ENCODE measurements at places on chromosomes 2 and 18.

GRCh38 chr2:228063558-228063957, 117.9 kb downstream of the SPHKAP start:
- DNase-seq = no peak

DNA sequence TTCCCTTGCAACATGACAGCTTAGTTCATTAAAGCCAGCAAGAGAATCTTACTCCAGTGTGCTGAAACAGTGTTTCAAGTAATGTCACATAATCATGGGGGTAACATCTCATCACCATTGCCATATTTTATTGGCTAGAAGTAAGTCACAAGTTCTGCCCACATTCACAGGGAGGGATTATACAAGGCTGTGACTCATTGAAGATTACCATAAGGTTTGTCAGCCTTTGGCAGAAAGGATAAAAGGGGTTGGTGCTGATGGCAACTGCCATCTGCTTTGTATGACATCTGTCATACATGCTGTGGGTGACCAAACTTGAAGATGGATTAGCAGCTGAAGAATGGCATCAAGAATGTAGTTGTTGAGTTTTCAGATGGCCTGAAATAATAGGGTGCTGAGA, 61.2 kb downstream of the KCNE4 start:
- DNase-seq = no peak

DNA sequence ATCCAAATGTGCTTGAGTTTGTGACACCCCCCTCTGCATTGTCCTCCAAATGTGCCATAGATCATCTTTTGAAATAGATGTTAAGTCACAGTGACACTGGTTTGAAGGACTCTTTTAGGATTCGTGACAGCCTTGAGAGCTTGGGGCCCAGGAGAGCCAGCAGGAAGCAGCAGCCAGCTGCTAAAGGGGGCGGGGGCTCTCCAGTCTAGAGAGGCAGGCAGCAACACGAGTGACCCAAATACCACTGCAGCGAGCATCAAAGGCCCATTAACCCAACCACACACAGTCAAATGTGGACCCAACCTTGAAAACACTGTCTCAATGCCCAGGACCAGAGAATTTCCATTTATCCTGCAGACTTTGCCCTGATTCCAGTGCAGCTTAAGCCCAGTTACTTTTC, 75.6 kb downstream of the ZBTB7C start:
- DNase-seq = no peak

GRCh38 chr2:65357095-65357958, 75.1 kb downstream of the SPRED2 start:
- DNase-seq = no peak

- no peak for DNase-seq
Measured at GRCh38 chr2:15119722-15120175, 441.4 kb downstream of the NBAS start.

GRCh38 chr2:152548996-152549395, 168.3 kb downstream of the PRPF40A start:
- no peak for DNase-seq

- DNase-seq = no peak
Measured at GRCh38 chr18:6289843-6290242, 124.9 kb downstream of the L3MBTL4 start.

DNA sequence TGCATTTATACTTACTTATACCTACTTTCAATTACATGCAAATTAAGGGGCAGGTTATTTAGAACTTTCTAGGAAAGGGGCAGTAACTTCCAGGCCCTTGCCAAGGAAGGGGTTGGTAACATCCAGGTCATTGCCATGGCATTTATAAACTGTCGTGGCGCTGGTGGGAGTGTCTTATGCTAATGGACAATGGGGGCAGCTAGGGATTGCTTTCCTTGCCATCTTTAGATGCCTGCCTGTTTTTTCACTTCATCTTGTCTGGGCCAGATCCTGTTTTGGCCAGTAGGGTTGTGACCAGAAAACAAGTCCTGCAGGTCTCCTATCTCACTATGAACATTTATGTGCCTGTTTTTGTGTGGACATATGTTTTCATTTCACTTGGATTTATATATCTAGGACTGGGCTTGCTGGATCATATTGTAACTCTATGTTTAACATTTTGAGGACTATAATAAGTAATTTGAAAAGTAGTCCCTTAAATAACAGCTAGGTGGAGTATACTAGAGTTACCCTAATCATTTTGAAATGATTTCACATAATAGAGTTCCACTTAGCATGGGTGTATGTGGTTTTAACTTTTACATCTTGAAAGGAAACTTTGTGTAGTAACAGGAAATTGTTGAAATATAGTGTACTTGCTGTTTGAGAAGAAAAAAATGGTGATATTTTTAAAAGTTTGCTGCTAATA, 56.1 kb downstream of the LCLAT1 start:
- no peak for DNase-seq

GRCh38 chr18:72325307-72325706, 218.8 kb downstream of the CBLN2 start:
- no peak for DNase-seq

GRCh38 chr2:159409116-159409800, 122.8 kb upstream of the WDSUB1 start:
- DNase-seq = no peak

- no peak for DNase-seq
Measured at GRCh38 chr18:62107881-62108280, 79.0 kb downstream of the PIGN start.

DNA sequence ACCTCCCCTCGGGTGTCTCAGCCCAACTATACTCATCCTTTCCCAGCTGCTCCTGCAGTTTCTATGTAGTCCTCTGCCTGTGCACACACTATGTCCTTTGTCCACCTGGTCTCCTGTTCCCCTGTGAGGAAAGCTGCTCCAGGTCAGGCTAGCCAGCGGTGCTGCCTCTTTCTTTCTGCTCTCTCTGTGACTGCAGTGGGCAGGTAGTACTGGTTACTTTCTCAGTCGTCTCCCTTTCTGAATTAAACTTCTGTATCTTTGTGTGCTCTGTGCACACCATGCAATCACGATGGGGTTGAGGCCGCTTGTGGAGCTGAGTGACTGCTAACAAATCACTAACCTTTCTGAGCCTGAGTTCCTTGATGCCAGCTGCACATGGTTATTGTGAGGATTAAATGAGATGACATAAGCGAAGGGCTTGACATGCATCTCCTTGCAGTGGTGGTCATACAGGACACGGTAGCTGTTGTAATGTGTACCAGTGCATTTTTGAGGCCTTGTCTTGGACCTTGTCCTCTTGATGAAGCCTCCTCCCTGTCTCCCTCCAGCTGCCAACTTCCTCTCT, 3.5 kb downstream of the FARP2 start:
- no peak for DNase-seq

DNA sequence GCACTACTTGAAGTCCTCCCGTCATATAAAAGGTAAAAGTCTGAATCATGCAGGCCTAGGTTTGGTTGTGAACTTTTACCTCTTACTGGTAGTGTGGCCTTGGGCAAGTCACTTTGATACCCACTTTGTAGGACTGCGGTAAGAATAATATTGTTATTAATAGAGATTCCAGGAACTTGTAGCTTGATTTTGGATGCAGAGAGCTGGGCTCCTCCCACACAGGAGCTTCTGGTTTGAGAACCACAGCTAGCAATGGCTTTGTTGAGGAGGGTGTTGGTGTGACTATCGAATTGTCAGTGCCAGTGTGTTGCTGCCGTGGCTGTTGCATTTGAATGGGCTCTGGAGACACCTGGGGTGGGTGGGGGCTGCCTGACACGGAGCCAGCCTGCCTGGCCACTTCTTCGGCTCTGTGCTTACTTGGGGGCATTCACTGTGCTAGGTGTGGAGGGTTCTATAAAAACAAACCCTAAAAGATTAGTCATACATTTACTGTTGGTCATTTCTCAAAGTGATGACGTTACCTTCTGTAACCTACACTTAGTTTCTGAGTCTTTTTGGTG, 38.5 kb downstream of the ASAP2 start:
- DNase-seq = no peak

- no peak for DNase-seq
Measured at GRCh38 chr2:238926761-238927611, 79.1 kb downstream of the TWIST2 start.

GRCh38 chr2:151816843-151817242, 11.4 kb downstream of the ARL5A start:
- no peak for DNase-seq

- no peak for DNase-seq
Measured at GRCh38 chr2:63840081-63840784, 1.5 kb upstream of the UGP2 start.

DNA sequence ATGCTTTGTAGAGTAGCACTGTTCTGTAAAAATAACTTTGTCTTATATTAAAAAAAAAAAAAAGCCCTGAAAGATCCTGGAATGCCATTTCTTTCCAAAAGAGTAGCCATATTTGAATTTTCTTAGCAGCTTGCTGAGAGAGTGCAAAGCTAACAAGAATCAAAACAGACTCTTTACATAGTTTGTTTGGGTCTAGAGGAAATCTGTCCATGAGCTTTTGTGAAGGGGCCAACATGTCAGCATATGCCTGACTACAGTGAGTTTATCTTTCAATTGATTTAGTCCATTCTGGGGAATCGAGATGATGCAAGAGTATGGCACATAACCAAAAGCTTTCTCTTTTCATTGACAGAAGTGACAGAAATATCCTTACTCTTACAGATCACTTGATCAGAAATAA, 777.7 kb upstream of the ACVR2A start:
- no peak for DNase-seq

- peak; percentile 29 for DNase-seq
Measured at GRCh38 chr2:31255911-31256571, 22.1 kb downstream of the EHD3 start.

- no peak for DNase-seq
Measured at GRCh38 chr2:229202646-229203045, 68.4 kb downstream of the PID1 start.

DNA sequence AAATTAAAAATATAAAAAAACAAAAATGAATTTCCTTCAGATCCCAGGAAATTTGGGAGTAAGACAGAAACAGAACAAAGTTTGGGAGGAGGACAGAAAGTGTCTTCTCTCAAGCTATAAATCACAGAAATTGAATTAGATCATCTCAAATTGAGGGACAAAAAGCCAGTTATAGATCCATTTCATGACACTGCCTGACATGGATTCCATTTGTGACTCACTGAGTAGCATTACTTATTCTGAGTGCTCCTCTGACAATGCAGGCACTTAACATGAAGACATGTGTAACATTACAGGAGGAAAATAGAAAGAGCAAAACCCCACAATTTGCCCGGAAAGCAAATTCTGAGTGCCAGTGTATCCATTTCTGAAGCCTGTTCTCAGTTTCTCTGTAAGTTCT, 63.9 kb upstream of the CREB1 start:
- DNase-seq = no peak

DNA sequence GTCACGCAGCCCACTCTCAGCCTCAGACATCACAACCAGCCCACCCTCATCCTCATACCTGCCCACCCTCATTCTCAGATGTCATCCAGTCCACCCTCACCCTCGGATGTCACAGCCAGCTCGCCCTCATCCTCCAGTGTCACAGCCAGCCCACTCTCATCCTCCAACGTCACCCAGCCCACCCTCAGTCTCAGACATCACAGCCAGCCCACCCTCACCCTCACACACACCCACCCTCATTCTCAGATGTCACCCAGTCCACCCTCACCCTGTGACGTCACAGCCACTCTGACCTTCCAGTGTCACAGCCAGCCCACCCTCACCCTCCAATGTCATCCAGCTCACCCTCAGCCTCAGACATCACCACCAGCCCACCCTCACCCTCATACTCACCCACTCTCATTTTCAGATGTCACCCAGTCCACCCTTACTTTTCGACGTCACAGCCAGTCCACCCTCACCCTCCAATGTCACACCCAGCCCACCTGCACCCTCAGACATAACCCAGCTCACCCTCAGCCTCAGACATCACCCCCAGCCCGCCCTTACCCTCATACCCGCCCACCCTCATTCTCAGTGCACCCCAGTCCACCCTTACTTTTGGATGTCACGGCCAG, 100.3 kb downstream of the LOXHD1 start:
- DNase-seq = no peak

DNA sequence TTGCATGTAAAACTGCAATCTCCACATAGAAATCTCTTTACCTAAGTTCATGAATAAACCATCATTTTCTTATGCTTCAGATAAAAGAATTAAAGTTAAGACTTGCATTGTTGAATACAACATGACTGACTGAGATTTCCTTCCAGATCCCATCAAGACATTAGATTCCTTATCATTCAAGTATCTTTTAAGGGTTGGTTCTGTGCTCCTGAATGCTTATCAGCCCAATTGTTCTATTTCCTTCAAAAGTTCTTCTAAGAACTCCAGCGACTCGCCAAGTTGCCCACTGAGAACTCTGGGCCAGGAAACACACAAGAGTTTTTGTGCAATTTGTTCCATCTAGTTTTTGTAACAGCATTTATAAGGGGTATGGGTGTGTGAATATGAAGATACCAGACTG, 120.3 kb downstream of the RBMS1 start:
- DNase-seq = no peak

- DNase-seq = no peak
Measured at GRCh38 chr2:190679813-190680591, 31.1 kb downstream of the NAB1 start.

- no peak for DNase-seq
Measured at GRCh38 chr2:219073413-219074129, 12.8 kb upstream of the IHH start.

GRCh38 chr18:36376361-36376760, 78.8 kb downstream of the FHOD3 start:
- no peak for DNase-seq

- DNase-seq = no peak
Measured at GRCh38 chr2:96097951-96098823, 18.2 kb downstream of the ADRA2B start.

GRCh38 chr18:24616653-24617052, 156.2 kb downstream of the HRH4 start:
- no peak for DNase-seq

- no peak for DNase-seq
Measured at GRCh38 chr2:109521233-109522062, 92.3 kb downstream of the SEPTIN10 start.

- no peak for DNase-seq
Measured at GRCh38 chr2:109422758-109423500, 190.8 kb downstream of the SEPTIN10 start.

DNA sequence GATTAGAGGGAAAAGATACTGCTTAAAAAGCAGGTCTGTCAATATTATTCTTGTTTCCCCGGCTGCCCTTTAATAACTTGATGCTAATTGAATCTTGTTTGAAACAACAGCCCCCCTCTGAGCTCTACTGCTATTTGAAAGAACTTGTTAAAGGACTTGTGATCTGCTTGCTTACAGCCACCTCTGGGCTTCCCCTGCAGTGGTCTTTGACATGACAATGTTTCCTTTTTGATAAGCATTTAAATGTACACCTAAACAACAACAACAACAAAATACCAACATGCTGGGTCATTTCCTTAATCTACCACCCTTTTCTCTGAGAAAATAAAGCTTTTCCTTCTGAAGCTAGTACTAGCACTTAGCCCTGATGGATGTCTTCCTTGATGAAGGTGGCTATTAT, 3.9 kb downstream of the HOXD1 start:
- DNase-seq = no peak

DNA sequence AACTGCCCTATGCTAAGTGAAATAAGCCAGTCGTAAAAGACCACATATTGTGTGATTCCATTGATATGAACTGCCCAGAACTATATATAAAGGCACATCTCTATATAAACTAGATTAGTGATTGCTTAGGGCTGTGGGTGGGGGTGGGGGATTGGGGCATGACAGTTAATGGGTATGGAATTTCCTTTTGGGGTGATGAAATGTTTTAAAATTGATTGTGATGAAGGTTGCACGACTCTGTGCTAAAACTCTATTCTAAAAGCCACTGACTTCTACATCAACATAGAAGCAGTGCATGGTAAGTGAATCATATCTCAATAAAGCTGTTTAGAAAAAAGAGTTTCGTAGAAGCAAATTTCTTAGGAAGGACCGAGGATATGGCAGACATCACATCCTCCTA, 53.0 kb downstream of the CDCA7 start:
- no peak for DNase-seq

Data from GM19239 (cell line).